IPS-NIHi11 (cell line): ENCODE measurements at places on chromosomes 5 and 9.
A peak's percentile ranks its signal among the peaks of the same experiment; 100 is the strongest.

DNA sequence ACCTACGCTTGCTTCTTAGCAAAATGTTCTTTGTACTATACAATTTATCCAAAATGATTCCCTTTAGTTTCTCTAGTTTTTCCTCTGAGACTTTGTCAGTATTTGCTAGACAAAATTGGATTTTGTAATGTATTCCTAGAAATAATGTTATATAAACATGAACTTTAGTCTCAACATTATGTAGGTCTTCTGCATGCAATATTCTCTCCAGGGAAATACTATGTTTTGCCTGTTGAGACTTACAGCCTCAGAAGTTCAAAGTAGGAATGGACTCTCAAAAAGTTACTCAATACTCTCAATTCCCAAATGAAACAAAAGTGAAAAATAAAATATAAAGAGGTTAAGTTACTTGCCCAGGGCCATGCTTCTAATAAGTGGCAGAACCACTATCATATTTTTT, 24.8 kb upstream of the SMC2 start:
- DNase-seq = no peak

DNA sequence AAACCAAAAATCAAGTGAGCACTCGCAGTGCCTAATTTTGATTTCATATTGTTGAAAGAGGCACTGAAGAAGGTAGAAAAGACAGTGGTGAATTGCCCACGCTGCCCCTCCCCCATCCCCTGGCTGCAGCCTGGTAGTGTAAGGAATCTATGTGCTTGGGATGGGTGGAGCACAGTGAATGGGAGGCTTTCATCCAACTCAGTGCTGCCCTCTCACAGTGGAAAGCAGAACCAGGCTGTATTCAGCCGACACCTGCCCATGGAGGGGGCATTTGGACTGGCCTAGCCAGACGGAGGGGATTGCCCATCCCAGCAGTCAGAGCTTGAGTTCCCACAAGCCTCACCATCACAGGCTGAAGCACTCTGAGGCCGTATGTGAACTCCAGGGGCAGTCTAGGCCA, 800.4 kb upstream of the DMAC1 start:
- peak; percentile 54 for DNase-seq

- DNase-seq = no peak
These were observed 2.9 kb downstream of the STK10 start for GRCh38 chr5:172185096-172185461.

DNA sequence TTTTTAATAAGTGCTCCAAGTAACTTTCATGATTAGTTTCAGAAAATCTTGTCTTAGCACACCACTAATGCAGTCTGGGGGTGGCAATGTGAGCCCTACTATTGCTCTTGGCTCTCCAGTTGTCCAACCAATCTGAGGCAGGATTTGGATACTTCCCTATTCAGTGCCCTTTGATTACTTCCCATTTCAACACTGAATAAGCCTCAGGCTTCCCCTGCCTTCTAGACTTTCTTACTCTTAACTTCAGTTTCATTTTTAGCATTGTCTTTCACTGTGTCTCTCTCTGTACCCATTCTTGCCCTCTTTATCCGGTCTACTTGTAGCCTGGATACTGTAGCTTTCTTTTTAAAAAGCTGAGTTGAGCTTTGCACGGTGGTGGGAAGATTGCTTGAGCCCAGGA, 186.1 kb downstream of the C9orf152 start:
- DNase-seq = no peak

- DNase-seq = no peak
These were observed 51.1 kb downstream of the CCDC192 start for GRCh38 chr5:127754259-127754658.

GRCh38 chr5:60959156-60959555, 14.2 kb downstream of the NDUFAF2 start:
- no peak for DNase-seq

- no peak for DNase-seq
These were observed 301.9 kb downstream of the CTNND2 start for GRCh38 chr5:11602298-11602697.

GRCh38 chr9:122445155-122445749, 32.5 kb downstream of the OR1J1 start:
- no peak for DNase-seq

DNA sequence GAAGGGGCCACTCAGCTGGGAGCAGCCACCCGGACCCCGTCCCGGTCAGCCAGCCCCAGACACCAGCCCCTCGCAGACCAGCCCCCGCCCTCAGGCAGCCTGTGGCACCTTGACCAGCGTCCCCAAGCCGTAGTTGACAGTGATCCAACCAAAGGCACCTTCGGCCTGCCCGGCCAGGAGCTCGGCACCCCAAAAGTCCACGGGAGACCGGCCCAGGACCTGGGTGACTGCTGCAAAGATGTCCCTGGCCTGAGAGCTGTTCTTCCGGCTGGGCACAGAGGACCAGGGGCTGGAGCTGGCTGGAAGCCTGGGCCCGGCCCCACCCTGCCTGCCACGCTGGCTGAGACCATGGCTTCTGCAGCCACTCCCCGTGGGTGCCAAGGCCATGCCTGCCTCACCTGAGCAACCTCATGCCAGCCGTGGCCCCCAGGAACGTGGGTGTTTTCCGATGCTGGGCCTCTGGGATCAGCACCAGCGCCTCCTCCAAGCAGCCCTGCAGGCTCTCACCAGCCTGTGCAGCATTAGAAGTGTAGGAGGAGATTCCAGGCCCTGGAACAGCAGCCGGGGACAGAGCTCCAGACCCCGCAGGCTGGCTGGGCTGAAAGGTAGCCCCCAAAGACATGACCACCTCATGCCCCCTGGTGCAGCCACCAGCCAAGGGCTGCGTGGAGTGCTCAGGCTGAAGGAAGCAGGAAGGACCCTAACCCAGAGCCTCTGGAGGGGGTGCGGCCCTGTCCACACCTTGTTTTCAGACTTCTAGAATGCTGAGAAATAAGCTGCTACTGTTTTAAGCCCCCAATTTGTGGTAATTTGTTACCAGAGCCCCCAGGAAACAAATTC, 4.2 kb downstream of the ENTPD8 start:
- DNase-seq = peak; percentile 6

GRCh38 chr9:123011878-123012528, 21.5 kb upstream of the GPR21 start:
- no peak for DNase-seq

GRCh38 chr5:86869268-86869667, 251.5 kb downstream of the COX7C start:
- no peak for DNase-seq

GRCh38 chr5:75045071-75045470, 7.3 kb downstream of the GCNT4 start:
- DNase-seq = no peak

- peak; percentile 18 for DNase-seq
These were observed 158.6 kb downstream of the RFX3 start for GRCh38 chr9:3367185-3367584.

DNA sequence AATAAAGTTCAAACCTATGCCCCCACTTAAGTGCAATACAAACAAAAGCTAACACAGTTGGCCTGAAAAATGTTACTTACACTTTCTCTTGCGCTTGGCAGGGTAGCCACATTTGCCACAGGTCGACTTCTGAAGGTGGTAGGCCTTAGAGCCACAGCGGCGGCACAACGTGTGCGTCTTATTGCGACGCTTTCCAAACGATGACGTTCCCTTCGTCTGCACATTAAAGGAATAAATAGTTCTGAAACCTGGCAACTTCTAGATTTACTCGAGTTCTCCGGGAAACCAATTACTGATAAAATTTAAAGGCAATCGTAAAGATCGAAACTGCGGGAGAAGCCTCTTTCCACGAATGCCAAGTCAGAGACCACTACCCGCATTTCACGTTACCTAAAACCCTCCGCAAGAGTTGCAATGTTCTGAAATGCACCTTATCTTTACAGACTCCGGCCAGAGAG, 602 bp downstream of the RPL37 start:
- no peak for DNase-seq

- no peak for DNase-seq
These were observed 1082.9 kb upstream of the SEMA6A start for GRCh38 chr5:117657541-117657940.

- no peak for DNase-seq
These were observed 380.5 kb downstream of the RAB3C start for GRCh38 chr5:58963361-58963760.

DNA sequence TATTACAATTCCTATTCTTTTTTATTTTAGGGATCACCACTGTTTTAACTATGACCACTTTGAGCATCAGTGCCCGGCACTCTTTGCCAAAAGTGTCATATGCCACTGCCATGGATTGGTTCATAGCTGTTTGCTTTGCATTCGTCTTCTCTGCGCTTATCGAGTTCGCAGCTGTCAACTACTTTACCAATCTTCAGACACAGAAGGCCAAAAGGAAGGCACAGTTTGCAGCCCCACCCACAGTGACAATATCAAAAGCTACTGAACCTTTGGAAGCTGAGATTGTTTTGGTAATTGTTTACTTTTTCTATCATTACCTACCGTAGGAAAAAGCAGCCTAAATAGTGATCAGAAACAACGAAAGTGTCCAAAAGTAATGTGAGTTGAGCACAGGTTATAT, 6.4 kb downstream of the GABRA6 start:
- DNase-seq = no peak

GRCh38 chr9:125758986-125759763, 12.0 kb downstream of the PBX3 start:
- no peak for DNase-seq

- no peak for DNase-seq
These were observed 45.3 kb downstream of the SLC22A5 start for GRCh38 chr5:132414634-132415378.

GRCh38 chr5:171306781-171307591, 2.1 kb upstream of the TLX3 start:
- DNase-seq = peak; percentile 37

GRCh38 chr5:92429646-92430045, 1046.5 kb upstream of the ARRDC3 start:
- DNase-seq = no peak

DNA sequence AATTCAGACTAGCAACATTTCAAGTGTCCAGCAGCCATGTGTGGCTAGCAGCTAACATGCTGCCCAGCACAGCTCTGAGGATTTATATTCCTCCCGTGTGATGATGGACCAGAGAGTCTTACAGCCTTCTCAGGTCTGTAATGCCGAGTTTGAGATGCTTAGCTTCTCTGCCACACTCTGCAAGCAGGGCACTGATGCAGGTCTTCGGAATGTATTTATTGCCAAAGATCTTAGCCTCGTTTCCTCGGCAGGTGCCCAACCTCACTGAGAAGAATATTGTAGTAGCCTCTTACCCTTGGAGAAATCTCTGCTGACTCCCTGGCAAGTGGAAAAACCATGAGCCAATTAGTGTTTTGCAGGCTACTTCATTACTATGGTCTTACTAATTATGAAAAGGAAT, 3.7 kb upstream of the RAI14 start:
- DNase-seq = no peak

DNA sequence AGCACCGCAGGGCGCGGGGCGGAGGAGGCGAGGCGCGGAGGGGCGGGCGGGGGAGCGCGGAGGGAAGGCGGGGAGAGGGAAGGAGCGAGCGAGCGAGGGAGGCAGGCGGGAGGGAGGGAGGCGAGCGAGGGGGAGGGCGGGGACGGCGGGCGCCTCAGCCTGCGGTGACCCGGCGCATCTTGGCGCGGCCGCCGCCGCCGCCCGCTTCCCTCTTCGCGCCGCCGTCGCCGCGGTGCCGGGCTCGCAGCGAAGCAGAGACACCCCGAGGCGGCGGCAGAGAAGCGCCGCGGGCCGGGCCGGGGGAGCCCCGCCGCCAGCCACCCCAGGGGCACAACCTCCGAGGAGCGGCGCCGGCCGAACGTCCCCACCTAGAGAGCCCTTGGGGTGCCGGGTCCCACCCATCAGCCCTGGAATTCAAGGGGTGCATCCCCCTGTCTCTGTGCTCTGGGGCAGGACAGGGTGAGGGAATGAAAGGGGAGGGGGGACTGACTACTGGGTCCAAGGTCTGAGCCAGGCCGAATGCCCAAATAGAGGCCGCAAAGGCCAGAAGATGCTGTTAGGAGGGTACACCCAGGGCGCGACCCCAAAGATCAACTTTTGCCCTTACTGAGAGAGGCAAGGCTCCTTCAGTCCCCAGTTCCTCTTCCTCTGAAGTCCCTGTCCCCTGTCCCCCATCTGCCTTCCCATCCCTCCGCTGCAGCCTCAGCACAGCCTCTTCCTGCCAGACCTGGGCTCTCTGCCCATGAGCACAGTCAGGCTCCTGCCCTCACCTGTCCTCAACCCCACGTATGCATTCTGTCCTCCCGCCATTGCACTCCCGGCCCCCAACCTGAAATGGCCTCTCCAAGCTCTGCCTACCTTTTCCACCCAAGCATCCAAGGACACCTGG, at the start of gene ADAMTS2:
Gene ADAMTS2, minus strand, starts transcription at position 29 of the 889 bp plus-strand sequence. CDS start 133 bp downstream, outside the sequence.
- DNase-seq = peak; percentile 89

DNA sequence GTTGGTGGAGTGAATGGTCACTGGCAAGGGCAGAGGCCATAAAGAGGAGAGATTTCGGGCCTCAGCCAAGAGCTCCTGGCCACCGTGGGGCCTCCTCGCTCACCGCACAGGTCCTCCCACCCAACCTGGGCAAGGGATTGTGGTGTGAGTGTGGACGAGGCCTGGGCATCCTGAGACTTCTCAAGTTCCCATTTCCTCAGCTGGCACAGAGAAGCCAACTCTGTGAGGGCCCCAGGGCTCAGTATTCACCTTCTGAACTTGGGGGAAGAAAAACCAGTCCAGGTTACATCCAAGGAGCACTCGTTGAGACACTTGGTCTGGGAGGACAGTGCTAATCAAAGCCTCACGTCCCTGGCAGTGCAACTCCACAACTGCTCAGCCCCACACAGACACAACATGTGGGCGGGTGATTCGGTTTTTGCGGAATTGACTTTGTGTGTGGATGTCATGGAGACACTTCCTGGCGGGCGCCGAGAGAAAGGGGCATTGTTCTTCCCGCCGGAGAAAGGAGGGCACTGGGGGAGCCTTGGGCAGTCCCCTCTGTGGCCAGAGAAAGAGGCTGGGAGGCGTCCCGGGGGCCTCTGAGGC, 28.5 kb upstream of the NKD2 start:
- peak; percentile 14 for DNase-seq
